Stimulated activated CD8-positive, alpha-beta memory T cell treated with anti-CD3 and anti-CD28 coated beads, Interleukin-4, amount 100 ng/mL, for 4 hours (primary cell): ENCODE measurements at places on chromosomes 5 and 9.

DNA sequence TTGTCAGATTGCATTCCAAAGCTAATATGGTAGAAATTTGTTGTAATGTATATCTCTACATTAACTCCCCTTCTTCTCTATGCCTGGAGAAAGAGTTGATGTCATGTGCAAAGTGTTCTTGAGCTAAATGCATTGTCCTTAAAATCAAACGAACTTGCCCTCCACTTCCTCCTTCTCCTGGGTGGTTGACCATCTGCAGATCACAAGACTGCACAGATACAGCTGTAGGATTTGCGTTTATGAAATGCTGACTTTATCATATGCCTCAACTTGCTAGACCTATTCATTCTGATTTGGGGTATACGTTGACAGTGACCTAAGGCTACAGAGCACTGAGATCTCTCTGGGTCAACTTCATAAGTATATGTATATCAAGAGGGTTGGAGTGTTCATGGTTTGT lies 8.3 kb downstream of the TRIM32 start:
- DNase-seq = no peak

DNA sequence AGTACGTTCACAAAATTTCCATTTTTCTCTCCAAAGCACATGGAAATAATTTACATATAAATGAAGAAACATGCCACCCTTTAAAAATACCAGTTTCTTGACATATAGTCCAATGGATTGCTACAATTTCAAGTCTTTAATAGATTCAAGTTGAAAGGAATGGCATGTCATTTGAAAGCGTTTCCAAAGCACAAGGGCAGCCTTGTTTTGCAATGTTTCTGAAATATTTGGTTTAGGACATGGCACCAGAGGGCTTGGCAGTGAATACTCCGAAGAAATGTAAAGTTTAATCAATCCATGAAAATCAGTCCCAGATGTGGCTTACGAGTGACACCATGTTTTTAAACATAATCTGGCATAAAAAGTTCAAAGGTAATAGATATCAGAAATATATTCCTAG lies 333.7 kb downstream of the PDE4D start:
- DNase-seq = no peak

- DNase-seq = no peak
Measured at GRCh38 chr5:171703146-171703545, 82.5 kb upstream of the SMIM23 start.

DNA sequence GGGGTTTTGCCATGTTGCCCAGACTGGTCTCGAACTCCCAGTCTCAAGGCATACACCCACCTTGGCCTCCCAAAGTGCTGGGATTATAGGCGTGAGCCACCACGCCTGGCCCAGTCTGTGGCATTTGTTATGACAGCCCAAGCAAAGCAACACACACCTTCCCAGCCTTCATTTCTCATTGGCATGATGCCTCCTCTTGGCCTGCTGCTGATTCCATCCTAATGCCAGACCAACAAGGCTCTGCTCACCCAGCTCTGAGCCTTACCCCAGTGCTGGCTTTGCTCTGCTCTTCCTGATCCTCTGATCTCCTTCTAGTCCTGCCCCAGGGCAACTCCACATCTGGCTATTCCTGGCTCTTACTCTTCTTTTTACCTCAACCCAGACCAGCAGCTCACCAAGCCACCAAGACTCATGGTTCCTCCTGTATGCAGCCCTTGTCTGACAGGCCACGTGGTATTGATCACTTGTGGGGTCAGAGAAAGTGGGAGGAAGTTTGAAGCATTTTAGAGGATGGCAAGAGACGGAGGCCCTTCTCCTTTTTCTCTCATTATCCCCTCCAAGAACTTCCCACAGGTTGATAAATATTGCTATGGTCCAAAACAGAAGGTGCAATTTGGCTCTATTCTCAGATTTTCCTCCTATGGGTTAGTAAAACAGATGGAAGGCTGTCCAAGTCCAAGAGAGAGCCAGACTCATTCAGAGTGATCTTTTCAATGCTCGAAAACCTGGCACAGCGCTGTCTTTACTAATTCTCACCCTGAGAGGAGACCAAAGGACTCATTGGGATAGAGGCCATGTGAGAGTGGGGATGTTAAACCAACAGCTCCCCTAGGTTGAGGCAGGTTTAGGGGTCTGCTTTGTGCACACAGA lies 958 bp downstream of the CD180 start:
- no peak for DNase-seq

- DNase-seq = no peak
Measured at GRCh38 chr5:14729448-14730385, 65.2 kb downstream of the OTULIN start.

DNA sequence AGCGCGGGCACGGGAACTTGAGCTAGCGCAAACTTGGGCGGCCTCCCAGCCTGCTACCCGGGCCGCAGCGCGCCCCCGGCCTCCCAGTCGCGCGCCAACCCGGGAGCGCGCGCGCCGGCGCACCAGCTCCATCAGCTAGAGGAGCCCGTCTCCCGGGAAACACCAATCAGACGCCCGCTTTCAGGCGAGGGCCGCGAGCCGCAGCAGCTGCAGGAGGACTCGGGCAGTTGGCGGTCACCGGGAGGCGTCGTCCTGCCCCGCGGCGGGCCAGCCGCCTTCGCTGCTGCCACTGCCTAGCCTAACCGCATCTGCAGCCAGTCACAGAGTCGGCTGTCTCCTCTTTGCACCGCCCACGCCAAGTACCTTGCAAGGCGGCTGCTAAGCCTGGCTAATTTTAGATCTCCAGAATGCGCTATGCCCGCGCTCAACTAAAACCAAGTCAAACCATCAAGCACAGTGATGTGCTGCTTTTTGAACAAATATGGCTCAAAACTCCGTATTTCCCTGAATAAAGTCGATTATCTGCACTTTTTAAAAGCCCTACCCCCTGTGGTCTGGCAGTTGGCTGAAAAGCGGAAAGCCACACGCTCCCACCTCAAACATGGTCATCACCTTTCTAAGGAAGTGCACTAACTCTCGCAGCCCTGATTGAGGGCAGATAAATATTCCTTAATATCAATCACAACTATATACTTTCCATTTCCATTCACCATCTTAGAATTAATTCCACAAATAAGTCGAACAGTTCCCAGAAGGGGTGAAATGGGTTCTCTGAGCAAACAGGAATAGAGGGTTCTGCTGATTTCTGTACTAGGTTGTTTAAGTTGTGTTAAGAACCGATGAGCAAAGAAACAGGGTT lies 221.8 kb downstream of the MEF2C start:
- no peak for DNase-seq

- no peak for DNase-seq
Measured at GRCh38 chr9:109632817-109633216, 134.7 kb upstream of the PTPN3 start.

DNA sequence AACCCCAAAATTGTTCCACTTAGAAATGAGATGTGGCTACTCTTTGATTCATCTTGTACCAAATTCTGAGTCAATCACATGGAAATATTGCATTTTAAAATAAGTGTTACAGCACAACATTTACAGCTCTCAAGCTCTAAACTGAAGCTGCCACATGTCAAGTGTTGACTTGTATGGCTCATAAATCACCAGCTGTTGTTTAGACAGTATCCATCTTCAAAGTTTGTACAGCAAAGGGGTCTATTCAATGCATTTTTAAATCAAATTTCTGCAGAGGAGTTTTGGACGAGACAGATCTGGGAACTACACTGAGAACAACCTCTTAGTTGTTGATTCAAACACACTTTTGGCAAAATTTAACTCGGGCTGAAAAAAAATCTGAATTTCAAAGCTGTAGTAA lies 31.4 kb downstream of the CHSY3 start:
- DNase-seq = no peak

GRCh38 chr5:58504766-58505165 lies 13.5 kb downstream of the GAPT start:
- no peak for DNase-seq

- DNase-seq = no peak
Measured at GRCh38 chr5:177154003-177154643, 20.6 kb downstream of the NSD1 start.

GRCh38 chr5:6041977-6042550 lies 336.3 kb downstream of the MED10 start:
- no peak for DNase-seq
